ENCODE measurements at places on chromosomes 13 and 19.

GRCh38 chr13:35600137-35600536 lies 123.6 kb upstream of the MAB21L1 start:
- DNase-seq = peak; percentile 23

DNA sequence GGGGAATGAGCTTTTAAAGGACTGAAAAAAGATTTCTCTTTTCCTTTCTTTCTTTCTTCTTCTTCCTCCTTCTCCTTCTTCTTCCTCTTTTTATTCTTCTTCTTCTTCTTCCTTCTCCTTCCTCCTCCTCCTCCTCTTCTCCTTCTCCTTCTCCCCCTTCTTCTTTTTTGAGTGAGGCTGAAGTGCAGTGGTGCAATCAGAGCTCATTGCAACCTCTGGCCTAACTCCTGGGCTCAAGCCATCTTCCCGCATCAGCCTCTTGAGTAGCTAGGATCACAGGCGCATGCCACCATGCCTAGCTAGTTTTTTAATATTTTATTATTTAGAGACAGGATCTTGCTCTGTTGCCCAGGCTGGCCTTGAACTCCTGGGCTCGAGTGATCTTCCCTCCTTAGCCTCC lies 120.9 kb upstream of the KL start:
- DNase-seq = no peak

DNA sequence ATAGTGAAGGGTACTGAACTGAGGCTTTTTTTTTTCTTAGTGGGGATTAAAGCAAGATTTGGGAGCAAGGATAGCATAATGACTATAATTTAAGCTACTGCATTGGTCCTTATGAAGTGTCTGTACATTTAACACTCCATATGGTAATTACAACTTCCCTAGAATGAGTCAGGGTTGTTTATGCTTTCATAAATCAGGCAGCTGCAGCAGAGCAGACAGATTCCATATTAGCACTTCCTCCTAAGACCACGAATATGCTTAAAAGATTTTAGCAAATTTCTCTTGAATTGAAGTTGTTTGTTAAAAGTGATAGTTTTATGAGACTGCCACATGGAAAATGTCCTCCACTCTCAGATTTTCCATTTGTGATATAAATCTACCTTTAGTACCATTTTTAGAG lies 401.1 kb upstream of the SPRY2 start:
- no peak for DNase-seq

DNA sequence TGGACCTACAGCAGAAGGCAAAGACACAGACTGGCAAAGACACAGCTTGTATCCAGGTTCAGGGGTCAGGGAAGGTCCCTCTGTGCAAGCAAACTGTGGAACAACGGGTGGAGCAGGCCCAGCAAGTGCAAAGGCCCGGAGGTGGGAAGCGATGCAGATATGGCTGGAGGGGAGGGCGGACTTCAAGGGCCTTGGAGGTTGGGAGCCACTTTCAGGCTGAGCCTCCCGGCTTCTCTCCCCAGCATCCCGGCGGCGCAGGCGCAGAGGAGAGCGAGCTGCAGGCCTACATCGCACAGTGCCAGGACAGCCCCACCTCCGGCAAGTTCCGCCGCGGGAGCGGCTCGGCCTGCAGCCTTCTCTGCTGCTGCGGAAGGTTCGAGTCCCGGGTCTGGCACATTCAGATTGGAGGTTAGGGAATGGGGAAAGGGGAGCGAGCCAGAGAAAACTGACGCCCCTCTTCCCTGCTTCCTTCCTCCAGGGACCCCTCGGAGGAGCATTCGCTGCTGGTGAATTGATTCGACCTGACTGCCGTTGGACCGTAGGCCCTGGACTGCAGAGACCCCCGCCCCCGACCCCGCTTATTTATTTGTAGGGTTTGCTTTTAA lies 2.1 kb upstream of the PNPLA6 start:
- DNase-seq = no peak

GRCh38 chr19:46772170-46773017 lies 16.0 kb downstream of the SLC1A5 start:
- DNase-seq = no peak

- DNase-seq = no peak
Measured at GRCh38 chr19:51546650-51547396, 15.4 kb upstream of the SIGLEC6 start.

GRCh38 chr13:112991609-112992008 lies 22.6 kb downstream of the MCF2L start:
- DNase-seq = no peak

- DNase-seq = no peak
Measured at GRCh38 chr19:10105509-10106099, 558 bp upstream of the PPAN start.

DNA sequence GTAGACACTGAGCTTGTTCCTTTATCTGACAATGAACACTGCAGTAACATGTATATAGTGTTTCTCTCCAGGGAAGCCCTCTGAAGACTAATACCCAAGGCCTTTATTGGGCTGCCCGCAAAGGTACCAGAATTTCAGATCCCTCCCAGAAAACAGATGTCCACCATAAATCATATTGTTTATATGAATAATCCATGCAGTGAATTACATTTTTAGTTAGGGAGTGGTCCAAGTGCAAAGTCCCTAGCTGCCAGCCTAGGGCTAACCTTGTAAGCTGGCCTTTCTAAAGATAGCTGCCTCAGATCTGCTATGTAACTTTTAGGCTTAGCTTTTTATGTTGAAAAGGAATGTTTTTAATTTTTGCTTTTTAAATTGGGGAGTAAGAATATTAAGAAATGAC lies 44.7 kb downstream of the TDRD3 start:
- no peak for DNase-seq

GRCh38 chr13:75368167-75368566 lies 113.8 kb downstream of the TBC1D4 start:
- DNase-seq = peak; percentile 6

DNA sequence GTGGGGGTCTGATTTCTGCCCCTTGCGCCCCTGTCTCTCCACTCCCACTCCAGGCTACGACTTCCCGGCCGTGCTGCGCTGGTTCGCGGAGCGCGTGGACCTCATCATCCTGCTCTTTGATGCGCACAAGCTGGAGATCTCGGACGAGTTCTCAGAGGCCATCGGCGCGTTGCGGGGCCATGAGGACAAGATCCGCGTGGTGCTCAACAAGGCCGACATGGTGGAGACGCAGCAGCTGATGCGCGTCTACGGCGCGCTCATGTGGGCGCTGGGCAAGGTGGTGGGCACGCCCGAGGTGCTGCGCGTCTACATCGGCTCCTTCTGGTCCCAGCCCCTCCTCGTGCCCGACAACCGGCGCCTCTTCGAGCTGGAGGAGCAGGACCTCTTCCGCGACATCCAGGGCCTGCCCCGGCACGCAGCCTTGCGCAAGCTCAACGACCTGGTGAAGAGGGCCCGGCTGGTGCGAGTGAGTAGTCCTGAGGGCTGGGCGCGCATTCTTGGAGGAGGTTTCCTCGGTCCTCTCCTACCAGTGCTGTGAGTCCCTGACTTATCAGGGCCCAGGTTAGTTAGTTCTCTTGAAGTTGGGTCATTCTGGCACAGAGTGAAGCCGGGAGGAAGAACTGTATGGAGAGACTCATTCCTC lies 12.7 kb downstream of the EHD2 start:
- DNase-seq = peak; percentile 91

- peak; percentile 80 for DNase-seq
Measured at GRCh38 chr19:677201-677600, 1.0 kb downstream of the FSTL3 start.

GRCh38 chr19:39246951-39247669 lies 1.5 kb downstream of the IFNL4 start:
- DNase-seq = no peak

- no peak for DNase-seq
Measured at GRCh38 chr19:51417107-51417809, at the start of gene SIGLEC10. Gene SIGLEC10, minus strand, starts transcription at chr19:51417642. Its CDS starts 61 bp downstream, at chr19:51417581.

DNA sequence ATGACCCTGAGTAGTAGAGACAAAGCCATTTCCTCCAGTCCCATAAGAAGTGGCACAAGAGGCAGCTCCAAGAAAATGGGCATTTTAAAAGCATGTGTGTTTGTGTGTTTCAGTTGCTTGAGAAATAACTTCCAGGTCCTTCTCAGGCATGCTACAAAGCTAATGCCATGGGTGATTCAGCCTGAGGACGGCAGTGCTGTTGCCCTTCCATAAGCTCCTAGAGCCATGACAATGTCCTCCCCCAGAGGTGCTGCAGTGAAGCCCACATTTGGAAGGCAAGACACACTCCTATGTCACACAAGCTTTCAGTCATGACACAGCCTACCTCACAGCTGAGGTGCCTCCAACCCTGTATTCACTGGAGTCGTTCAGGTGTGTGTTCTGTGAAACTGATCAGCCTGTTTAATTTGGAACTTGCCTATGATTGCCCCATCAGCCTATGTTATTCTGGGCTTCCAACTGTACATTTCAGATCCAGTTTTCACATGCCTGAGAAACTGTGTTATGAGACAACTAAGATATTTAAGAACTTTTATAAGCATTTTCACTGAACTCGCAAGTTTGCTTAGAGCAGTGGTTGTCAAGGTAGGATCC lies 213.6 kb downstream of the FOXO1 start:
- no peak for DNase-seq

DNA sequence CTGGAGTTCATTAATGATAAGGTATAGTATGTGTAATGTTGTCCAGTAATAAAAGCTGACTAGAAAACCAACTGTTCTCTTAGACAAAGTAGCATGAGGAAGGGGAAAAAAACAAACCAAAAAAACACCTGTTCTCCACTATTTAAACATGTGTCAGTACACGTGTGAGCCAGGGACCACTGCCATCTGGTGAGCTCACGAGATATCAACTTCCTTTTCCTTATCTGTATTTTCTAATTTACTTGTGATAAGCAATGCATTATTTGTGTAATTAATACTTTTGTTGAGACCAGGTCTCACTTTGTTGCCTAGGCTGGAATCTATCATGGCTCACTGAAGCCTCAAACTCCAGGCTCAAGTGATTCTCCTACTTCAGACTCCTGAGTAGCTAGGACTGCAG lies 4.3 kb upstream of the SIX5 start:
- DNase-seq = no peak
